ENCODE measurements at places on chromosomes 2 and 18. TPM values are rescaled to one million over a fixed set of nuclear protein-coding genes. Genes with fewer than 3 reads are reported as not detected.

DNA sequence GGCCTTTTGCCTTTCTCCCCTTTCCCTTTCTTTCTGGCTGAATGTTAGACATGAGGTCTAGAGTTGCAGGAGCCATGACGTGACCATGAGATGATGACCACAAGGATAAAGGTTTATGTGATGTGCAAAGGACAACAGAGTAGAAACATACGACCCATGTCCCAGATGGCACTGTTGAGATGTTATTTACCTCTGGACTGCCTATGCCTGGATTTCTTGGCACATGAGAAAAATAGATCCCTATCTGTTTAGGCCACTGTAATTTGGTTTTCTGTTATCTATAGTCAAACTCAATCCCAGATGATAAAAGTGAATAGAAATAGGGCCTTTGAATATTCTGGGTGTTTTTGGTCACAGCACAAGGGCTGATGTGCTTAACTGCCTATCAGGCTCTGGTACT lies 58.8 kb downstream of the GDF7 start:
- DNase-seq = no peak

DNA sequence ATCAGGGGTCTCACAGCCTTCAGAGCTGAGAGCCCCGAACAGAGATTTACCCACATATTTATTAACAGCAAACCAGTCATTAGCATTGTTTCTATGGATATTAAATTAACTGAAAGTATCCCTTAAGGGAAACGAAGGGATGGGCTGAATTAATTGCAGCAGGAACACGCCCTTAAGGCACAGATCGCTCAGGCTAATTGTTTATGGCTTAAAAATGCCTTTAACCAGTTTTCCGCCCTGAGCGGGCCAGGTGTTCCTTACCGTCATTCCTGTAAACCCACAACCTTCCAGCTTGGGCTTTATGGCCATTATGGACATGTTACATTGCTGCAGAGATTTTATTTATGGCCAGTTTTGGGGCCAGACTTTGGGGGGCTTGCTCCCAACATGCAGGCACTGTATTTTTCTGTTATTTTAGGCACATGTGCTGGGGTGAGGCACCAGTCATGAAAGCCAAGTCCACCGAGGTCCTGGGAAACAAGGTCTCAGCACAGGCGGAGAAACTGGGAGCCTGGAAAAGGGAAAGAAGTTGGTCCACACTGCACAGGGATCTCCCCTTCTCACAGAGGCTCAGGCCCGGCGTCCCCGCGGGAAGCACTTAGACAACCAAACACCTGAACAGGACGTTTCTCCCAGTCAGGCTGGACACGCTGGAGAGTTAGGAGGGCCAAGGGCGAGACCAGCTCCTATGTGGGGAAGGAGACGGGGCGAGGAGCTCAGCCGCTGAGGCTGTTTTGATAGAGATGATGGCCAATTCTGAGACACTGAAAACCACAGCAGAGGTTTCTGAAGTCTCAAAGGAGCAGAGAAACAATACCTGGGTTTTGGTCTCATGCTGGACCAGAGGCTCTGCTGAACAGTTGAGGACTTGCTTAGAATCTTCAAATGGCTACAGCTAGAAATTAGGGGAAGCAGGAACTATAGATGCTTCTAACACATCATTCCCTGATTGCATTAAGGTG lies 86.7 kb downstream of the TMEM18 start:
- no peak for DNase-seq

- no peak for DNase-seq
These were observed 827.6 kb upstream of the KLHL29 start for GRCh38 chr2:22557406-22557805.

GRCh38 chr2:216327447-216327935 lies 44.8 kb downstream of the MARCHF4 start:
- DNase-seq = no peak

- no peak for DNase-seq
These were observed 17.3 kb downstream of the IGFBP5 start for GRCh38 chr2:216678098-216678465.

GRCh38 chr2:183267148-183267827 lies 143.0 kb downstream of the NUP35 start:
- no peak for DNase-seq

DNA sequence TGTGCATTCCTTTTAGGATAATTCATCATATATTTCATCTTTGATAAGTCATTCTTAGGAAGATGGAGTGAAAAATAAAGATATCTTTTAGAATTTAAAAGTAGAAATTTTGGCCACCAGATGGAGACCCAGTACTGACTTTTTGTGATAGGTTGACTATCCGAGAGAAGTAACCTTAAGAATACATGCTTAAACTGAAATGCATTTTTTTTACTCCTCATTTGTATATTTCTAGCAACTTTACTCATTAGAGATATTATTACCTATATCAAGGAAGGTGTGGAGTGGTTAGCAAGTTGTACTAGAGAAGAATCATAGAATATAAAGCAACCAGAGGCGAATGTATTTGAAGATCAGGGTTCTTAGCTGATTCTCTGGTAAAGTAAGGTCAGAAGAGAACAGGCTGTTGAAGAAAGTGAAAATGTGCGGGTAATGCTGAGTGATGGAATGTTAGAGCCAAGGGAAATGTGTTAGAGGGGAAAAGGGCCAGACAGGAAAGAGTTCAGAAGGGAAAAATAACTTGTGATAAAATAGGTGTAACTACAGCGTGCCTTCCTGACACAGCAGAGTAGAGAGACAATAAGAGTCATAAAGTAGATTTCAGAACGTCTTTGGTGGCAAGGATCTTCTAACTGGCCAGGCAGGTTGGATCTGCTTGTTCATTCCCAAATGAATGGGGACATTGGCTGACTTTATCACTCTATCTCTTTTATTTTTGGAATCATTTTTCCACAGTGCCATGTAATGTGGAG lies 52.3 kb downstream of the TDRD15 start:
- no peak for DNase-seq

The COL5A2 gene
- total RNA-seq = 1,030 TPM

The CKAP2L gene
- total RNA-seq = 25.1 TPM

DNA sequence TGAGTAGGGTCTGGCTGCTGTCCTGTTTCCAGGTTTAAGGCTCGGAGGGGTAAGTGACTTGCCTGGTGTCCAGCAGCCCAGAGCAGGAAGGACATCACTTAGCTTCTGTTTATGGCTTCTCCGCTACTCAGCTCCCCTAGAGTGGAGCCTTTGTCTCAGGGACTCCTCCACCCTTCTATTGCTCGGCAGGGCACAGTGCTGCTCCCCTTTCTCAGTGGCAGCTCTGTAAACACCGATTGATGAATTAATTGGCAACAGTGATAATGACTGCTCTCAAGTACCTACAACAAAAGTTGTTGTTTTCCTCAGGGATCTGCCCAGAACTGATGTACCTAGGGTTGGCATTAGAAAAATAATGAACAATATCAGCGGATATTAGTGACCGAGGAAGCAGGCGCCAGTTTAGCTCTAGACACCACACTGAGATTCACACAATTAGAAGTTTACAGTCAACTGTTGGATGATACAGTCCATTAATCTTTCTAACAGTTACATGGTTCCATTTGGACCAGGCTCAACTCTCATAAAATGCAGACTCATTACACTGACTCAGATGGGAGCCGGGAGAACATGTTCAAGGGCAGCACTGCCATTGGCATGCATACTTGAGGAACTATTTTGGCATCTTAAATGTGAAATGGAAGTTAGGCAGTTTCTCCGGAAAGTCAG lies 265.7 kb downstream of the MTX2 start:
- no peak for DNase-seq

GRCh38 chr2:18247282-18248110 lies 313.0 kb downstream of the RDH14 start:
- DNase-seq = peak; percentile 60

Data from SJSA1 (cell line).